Activated naive CD4-positive, alpha-beta T cell treated with anti-CD3 and anti-CD28 coated beads for 36 hours (primary cell): ENCODE measurements at places on chromosomes 5 and 9. TPM values are rescaled to one million over a fixed set of nuclear protein-coding genes. Genes with fewer than 3 reads are reported as not detected.

DBH gene
- not detected for total RNA-seq

TMEM267 gene
- total RNA-seq = 20.7 TPM

WNK2 gene
- total RNA-seq = 5.2 TPM

LPAR1 gene
- not detected for total RNA-seq

RC3H2 gene
- 21.3 TPM for total RNA-seq
